CD4-positive, alpha-beta T cell (primary cell): ENCODE measurements at places on chromosomes 1 and 21.

DNA sequence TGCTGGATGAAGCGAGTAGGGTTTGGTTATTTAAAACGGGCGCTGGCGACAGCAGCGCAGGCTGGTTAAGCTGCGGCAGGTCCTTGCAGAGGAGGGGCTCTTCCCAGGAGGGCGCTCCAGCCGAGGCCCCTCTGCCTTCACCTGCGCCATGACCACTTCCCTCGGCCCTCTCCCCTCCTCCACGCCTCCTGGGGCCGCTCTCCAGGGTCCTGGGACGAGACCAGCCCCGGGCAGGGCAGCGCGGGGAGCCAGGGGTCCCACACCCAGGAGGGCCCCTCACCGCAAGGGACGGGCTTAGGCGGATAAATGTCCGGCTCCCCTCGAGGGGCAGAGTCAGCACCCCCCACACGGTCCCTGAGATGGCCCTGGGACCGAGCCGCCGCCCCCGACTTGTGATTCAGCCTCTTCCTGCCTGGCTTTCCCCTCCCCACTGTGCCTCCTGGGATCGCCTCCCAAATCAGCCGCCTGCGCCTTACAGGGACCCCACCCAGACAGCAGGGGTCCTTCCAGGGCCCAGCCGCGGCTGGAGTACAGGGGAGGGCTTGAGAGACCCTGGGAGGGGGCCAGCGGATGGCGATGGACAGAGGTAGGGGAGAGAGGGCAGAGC, 380.7 kb downstream of the MATN1 start:
- no peak for DNase-seq

DNA sequence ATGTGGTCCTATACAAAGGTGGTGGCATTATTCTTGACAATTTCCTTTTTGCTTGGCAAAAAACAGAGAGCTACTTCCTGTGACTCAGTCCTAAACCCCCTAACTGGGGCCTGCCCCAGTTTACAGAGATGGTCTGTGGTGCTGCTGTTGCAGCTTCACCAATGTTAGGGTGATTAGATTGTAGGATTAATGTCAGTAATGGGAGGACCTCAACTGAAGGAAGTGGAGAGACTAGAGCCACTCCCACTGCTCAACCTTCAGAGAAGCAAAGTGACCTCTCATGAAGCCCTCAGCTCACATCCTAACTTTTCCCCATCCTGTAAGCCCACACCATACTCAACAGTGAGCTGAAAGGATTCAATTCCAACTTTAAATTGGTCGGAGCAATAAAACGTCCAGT, 3.6 kb downstream of the S100A6 start:
- peak; percentile 27 for DNase-seq

DNA sequence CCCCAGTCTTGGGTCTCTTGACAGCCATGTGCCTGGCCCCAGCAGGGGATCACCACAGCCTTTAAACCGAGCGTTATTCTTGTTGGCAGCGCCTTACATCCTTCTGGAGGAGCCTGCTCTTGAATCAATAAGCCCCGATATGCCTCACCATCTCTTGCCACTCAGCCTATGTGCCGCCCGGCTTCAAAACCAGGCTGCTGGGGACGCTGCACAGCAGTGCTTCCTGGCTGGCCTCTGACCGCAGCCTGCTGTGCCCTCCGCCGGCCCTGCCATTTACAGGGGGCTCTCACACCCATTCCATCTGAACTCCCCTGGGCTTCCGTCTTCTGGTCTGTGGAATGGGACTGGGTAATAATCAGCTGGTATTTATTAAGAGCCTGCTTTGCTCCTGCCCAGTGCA, 3.0 kb upstream of the PEX10 start:
- no peak for DNase-seq

DNA sequence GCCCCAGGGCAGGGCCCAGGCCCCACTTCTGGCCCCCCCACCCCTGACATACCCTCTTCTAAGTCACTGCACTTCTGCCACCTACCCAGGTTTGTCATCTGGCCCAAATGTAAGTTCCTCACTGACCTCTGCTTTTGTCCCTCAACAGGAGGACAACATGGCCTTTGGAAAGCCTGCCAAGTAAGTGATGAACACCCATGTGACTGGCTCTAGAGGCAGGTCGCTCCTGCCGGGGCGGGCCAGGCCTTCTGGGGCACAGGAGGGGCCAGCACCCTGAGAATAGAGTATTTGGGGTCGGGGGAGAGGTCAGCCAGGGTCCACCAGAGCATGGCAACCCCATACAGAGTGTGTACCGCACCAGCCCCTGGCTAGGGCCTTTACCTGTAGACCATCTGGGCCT, 9.9 kb upstream of the SYTL1 start:
- DNase-seq, result no peak

DNA sequence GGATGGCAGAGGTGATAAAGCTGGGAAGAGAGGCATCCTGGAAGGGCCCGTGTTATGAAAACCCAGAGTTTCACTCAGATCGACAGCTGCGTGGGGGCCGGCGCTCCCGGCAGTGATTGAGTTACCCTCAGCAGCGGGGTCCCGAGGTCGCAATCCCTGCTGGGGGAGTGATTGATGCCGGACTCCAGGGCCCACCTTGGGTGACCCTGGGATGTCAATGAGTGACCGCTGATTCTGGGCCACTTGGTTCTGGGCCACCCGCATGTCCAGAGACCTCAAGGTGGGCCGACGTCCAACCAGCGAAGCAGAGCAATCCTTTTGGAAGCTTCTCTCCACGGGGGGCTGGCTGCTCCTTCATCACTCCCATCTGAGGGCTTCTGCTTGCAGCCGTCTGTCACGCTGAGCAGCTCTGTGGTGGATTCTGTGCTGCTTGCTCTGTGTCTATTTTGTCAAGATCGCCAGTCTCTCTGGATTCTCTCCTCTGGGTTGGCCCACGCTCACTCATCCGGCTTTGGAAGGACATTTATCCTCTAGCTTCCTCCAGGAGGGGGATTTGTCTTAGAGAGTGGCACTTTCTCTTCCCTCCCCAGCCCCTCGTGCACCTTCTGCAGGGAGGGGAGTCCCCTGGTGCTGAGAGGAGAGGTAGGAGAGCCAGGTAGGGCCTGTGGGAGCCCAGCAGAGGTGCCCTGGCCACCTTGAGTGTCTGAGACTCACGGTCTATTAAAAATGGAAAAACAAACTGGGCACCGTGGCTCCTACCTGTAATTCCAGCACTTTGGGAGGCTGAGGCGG, 110.9 kb upstream of the C1orf174 start:
- no peak for DNase-seq

DNA sequence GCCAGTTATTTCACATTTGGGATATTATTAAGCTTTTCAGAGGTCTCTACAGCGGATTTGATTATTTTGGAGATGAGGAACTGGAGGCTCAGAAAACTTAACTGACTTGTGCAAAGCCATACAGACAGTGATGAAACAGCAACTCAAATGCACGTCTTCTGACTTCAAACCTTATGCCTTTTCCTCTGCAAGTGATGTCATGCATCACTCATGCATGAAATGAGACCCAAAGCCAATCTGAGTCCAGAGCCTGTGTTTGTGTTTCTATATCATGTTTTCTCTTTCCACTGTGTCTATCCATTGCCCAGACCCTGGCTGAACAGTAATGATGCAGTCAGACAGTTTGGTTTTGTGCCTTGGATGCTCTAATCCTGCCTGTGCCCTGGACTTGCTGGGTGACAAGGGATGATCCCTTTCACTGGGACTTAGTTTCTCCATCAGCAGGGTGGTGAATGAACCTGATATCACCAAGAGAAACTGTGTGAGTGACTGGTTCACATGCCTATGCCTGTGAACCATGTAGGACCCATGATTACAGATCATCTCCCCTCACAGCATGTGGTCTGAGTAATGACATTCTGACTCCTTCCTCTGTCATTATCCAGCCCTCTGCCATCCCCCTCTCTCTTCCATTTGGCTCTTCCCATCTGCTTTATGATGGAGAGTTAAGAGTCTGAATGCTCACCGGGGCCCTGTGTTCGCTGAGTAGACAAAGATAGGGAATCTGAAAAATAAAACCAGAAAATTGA, 33.4 kb downstream of the SLAMF6 start:
- no peak for DNase-seq

GRCh38 chr21:34706337-34706736, 37.5 kb downstream of the CLIC6 start:
- DNase-seq, result no peak

- no peak for DNase-seq
Observed at GRCh38 chr1:235826102-235826854, 40.4 kb downstream of the LYST start.

- DNase-seq, result no peak
Observed at GRCh38 chr1:108569097-108569728, 9.3 kb downstream of the EEIG2 start.
